Stomach (tissue), 19 donors: ENCODE measurements at places on chromosomes 11 and 22. TPM values are rescaled to one million over a fixed set of nuclear protein-coding genes. Genes with fewer than 3 reads are reported as not detected.
A peak's percentile ranks its signal among the peaks of the same experiment; 100 is the strongest.

DNA sequence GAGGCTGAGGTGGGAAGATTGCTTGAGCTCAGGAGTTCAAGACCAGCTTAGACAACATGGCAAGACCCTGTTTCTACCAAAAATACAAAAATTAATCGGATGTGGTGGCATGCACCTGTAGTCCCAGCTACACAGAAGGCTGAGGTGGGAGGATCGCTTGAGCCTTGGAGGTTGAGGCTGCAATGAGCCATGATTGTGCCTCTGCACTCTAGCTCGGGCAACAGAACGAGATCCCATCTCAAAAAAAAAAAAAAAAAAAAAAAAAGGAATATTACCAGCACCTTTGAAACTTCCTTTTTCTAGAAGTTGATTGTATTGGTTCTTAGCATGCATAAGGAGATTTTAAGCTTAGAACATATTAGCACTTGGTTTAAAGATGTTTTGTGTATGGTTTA, 11.4 kb downstream of the CRKL start:
- no peak for DNase-seq
- peaks cover 75% of the 10 kb centered on the region for H3K4me1 ChIP-seq
- no peak overlapping the region for H3K27ac ChIP-seq
- no peaks in the 10 kb centered on the region for H3K36me3 ChIP-seq

GRCh38 chr22:19406281-19406811, 25.2 kb downstream of the HIRA start:
- peaks cover 6% of the 10 kb centered on the region for H3K4me1 ChIP-seq
- peaks cover 39% of the 10 kb centered on the region for H3K36me3 ChIP-seq
- no peak for DNase-seq
- no peaks in the 10 kb centered on the region for H3K27me3 ChIP-seq
- H3K4me3 ChIP-seq = no peak overlapping the region

DNA sequence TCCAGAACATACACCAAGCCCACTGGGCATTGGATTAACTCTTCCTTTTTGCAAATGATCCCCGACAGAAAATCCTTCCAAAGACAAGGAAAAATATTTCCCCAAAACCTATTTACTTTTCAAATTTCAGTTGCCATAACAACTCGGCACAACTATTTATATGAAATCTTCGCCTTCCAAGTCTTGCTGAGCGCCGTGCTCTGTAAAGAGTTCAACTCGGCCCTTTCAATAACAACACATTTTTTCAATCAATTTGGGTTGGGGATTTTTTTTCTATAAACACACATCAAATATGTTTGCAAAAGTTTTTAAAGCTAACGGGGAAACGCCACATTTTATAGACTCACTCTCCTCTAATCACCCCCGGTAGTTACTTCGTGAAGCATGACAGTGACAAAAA, 333.8 kb downstream of the MN1 start:
- no peak overlapping the region for H3K27ac ChIP-seq
- no peak overlapping the region for H3K4me3 ChIP-seq
- H3K36me3 ChIP-seq = no peaks in the 10 kb centered on the region

DNA sequence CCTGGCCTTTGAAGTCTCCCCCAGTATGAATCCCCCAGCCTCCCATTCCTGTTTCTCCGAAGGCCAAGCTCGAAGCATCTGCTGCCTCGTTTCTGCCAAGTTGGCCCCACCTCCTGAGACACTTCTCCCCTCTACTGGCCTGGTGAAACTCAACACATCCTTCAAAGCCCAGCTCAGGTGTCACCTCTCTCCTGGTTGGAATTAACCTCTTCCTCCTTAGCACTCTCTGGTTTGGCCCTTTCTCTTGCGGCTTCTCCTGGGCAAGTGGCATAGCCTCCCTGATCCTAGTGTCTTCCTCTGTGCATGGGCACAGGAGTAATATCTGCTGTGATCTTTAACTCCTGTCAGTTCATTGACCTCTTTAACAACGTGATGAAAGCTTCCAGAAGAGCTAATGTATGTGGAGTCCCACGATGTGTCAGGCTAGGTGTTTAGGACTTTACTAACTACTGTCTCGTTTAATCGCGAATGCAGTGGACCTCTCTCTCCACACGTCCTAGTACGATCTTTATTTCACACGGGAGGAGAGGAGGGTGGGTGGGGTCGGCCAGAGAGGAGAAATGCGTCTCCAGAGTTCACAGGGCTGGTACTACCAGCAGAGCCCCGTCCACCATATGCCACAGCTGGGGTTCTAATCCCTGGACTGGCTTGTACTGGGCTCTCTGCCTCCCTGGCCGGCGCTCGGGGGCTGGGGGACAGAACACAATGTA, 826 bp upstream of the PTPRJ start:
- peak overlapping the region; percentile 90 for H3K27ac ChIP-seq
- no peak for DNase-seq
- no peaks in the 10 kb centered on the region for H3K27me3 ChIP-seq
- no peaks in the 10 kb centered on the region for H3K36me3 ChIP-seq

DNA sequence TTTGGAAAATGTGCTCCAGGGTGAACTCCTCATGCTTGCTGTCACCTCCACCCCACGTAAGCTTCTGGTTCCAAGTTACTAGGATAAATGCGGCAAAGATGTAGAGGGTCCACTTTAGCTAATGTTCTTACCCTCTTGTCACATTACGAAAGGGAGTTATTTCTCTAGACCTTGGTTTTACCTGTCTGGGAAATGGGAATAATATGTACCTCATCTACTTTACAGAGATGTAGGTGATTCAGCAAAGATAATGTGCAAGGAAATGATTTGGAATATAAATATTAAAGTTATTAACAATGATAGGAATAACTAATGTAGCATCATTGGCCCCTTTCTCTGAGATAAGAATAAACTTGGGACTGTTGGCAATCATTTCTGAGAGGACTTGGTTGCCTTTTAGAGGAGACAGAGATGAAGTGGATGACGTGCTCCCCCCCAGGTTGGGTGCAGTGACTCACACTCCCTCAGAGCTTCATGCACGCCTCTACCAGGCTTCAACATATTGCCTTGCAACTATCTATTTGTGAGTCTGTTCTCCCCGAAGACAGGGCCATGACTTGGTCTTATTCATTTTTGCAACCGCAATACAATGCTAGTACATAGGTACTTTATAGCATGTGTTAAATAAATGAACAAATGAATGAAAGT, 97.1 kb downstream of the ME3 start:
- H3K27ac ChIP-seq = no peak overlapping the region
- no peak overlapping the region for H3K4me3 ChIP-seq
- no peaks in the 10 kb centered on the region for H3K36me3 ChIP-seq
- no peaks in the 10 kb centered on the region for H3K27me3 ChIP-seq

DNA sequence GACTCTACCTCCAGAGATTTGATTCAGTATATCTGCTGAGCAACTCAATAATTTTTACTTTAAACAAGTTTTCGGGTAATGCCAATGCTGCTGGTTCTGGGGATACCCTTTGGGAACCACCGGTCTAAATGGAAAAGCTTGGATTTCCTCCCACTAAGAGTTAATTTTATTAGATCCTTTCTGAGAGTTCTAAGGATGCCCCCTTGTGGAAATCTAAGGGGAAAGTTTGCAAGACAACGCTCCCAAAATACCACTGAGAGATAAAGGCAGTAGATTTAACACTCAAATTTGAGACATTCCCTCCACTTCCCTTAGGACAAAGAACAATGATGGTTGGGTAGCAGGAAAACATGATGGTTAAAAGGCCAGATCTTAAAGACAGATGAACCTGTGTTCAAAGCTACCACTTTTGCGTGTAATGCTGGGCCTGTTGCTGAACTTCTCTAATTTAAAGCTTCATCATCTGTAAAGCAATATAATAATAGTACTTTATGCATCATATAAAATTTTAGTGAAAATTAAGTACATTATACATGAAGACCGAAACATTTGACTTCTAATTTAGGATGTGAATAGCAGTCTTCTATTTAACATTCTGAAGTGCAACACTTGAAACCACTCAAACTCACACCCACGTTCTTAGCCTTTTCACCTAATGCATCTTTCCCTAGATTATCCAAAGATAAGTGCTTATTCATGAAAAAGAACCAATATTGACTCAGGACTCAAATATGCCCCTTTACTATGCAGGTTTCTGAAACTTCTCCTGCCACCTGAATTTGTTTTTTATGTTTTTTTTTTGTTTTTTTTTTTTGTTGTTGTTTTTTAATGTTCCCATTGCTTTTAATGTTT, 110.1 kb upstream of the LUZP2 start:
- peak; percentile 34 for DNase-seq
- no peaks in the 10 kb centered on the region for H3K27me3 ChIP-seq
- no peak overlapping the region for H3K4me3 ChIP-seq
- H3K36me3 ChIP-seq = no peaks in the 10 kb centered on the region
- H3K27ac ChIP-seq = no peak overlapping the region

Gene WNT11
- total RNA-seq = not detected

Gene UFD1
- total RNA-seq = 30.0 TPM
